GM23248 (cell line): ENCODE measurements at places on chromosomes 12 and 14. TPM values are rescaled to one million over a fixed set of nuclear protein-coding genes. Genes with fewer than 3 reads are reported as not detected.
A peak's percentile ranks its signal among the peaks of the same experiment; 100 is the strongest.

Gene C12orf60
- 1.2 and 2.3 TPM in 2 replicates for total RNA-seq

Gene ASCL1
- total RNA-seq: not detected in 2 replicates

Gene PLEKHG7
- total RNA-seq: not detected in 2 replicates

Gene CGRRF1
- total RNA-seq: 15.0 and 15.4 TPM in 2 replicates

Gene ANO2
- not detected in 2 replicates for total RNA-seq

Gene HOXC12
- total RNA-seq: not detected in 2 replicates

Gene TMEM229B
- total RNA-seq: 0.65 and 1.1 TPM in 2 replicates

Gene RPS29
- 2,075 and 5,928 TPM in 2 replicates for total RNA-seq

DNA sequence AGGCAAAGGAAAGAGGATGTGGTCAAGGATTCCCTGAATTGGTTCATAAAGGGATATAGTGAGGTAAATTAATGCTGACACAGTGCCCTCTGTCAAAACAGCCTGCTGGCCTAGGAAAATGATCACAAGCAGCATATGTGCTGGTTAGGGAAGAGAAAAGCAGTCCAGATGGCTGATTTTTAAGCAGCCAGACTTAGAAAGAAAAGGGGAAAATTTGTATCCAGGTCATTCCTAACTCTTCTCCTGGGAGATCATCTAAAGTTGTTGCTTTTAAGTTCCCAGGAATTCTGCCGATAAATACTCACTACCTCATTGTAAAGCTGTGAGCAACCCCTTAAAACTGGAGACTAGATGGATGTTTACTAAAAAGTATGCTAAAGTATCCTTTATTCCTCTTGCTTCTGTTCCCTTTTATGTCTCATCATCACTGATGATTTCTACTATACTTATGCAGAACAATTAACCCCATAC, 46.4 kb upstream of the CNOT2 start:
- no peaks in the 10 kb centered on the region for H3K27me3 ChIP-seq
- peaks cover 15% of the 10 kb centered on the region for H3K4me1 ChIP-seq
- H3K27ac ChIP-seq: peak overlapping the region; percentile 25
- DNase-seq: peak; percentile 22
- no peak overlapping the region for H3K4me3 ChIP-seq
- H3K36me3 ChIP-seq: no peaks in the 10 kb centered on the region

GRCh38 chr12:62720661-62721330, 214.2 kb downstream of the PPM1H start:
- peaks cover 45% of the 10 kb centered on the region for H3K4me1 ChIP-seq
- H3K27ac ChIP-seq: peak overlapping the region; percentile 7
- H3K36me3 ChIP-seq: no peaks in the 10 kb centered on the region
- DNase-seq: peak; percentile 67
- no peaks in the 10 kb centered on the region for H3K27me3 ChIP-seq
- no peak overlapping the region for H3K4me3 ChIP-seq

GRCh38 chr14:51285120-51285519, 45.1 kb downstream of the TMX1 start:
- H3K27me3 ChIP-seq: no peaks in the 10 kb centered on the region
- DNase-seq: no peak
- peaks cover 13% of the 10 kb centered on the region for H3K4me1 ChIP-seq
- no peak overlapping the region for H3K27ac ChIP-seq
- H3K4me3 ChIP-seq: no peak overlapping the region

DNA sequence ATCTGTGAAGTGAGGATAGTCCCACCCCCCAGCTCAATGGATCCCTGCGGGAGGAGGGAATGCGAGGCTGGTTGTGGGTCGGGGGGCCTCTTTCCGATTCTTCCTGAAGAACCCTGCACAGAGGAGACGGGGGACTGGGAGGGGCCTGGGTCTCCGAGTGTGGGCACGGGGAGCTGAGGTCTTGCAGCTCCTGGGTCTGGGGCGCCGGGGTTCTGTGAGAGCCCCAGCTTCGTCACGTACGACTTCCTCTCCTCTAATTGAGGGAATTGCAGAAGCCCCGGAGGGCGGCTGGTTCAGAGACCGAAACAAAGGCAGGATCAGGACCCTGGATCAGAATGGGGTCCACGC, 66.6 kb downstream of the DIO3 start:
- no peak overlapping the region for H3K27ac ChIP-seq
- H3K4me1 ChIP-seq: peaks cover 5% of the 10 kb centered on the region; the same call in 1 of the 2 replicates
- peaks cover 12% of the 10 kb centered on the region; the same call in 1 of the 2 replicates for H3K27me3 ChIP-seq

- DNase-seq: no peak
- no peaks in the 10 kb centered on the region for H3K36me3 ChIP-seq
- H3K27me3 ChIP-seq: peaks cover 18% of the 10 kb centered on the region
- H3K4me1 ChIP-seq: peaks cover 4% of the 10 kb centered on the region; the same call in 1 of the 2 replicates
Measured at GRCh38 chr12:123892180-123892559, 80.5 kb downstream of the CCDC92 start.

DNA sequence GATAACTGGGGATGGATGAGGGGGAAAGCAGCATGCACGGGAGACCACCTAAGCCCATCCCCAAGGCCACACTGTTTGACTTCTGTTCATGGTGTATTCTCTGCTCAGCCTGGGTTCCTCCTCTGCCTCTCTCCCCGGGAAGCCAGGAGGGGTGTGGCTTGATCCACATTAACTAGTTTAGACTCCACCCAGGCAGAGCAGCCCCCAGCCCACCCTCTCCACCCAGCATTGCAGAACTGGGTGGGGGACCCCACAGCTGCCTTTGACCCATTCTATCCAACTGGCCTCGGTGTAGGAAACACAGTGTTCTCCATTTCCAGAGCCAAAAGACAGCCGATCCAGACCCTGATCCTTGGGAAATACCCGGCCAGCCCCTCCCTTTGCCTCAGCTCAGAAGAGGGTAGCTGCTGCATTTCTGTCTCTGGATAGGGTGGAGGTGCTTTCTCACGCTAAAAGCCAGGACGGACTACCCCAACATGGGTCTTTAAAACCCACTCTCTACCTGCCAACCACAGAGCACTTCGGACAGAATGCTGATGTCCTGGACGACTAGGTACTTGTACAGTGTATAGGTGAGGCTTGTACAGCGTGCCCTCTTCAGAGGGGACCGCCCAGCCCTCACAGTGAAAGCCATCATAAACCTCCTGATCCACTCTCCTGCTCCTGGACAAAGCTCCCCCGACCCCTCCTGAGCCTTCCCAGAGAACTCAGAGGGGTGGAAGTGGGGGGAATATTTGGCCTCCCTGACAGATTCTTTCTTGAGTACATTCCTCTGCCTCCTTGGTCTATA, 9.4 kb downstream of the SPRYD3 start:
- no peak overlapping the region for H3K4me3 ChIP-seq
- peaks cover 41% of the 10 kb centered on the region for H3K4me1 ChIP-seq
- no peaks in the 10 kb centered on the region for H3K27me3 ChIP-seq
- no peaks in the 10 kb centered on the region for H3K36me3 ChIP-seq

- peaks cover 54% of the 10 kb centered on the region for H3K4me1 ChIP-seq
- no peak overlapping the region for H3K27ac ChIP-seq
- no peaks in the 10 kb centered on the region for H3K27me3 ChIP-seq
- H3K4me3 ChIP-seq: peak overlapping the region; percentile 97
- DNase-seq: peak; percentile 86
Measured at GRCh38 chr14:74608959-74609611, 3.0 kb downstream of the LTBP2 start.

DNA sequence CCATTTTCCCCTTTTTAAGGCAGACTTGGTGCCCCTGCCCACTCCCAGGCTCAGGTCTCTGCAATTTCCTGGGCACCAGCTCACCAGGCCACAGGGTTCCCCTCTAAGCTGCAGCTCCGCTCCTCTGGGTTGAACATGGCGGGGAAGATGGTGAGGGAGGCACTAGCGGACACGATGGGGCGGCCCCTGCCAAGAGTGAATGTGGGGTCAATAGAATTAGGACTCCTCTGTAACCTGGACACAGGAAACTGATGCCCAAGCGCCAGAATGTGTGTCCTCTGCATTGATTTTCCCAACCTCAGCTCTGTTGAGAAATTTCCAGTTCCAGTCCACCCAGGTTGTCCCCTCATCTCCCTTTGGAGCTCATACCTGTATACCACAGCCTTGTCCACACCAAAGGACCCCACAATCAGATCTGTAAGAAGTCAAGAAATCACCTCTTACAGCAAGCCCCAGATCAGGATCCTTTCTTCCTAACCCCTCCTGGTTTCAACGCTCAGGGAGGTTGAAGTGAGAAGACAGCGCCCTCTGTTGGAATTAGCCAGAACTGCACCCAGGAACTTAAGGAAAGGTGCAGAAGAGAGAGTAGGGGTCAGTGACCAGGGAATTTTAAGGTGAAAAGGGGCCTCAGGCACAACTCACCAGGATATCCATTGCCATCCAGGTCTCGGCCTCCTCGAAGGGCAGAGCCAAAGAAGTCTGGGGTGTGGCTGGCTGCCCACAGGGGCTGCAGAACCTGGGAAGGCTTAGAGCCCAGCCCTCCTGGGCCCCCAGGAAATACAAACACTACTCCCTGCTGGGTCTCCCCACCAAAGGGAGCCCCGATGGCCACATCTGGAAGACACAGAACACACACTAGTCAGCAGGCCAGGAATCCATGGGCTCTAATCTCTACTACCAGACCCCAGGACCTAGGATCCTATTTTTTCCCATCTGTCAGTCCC, 14.7 kb downstream of the ITGA5 start:
- H3K27ac ChIP-seq: peak overlapping the region; percentile 24
- peaks cover 14% of the 10 kb centered on the region for H3K4me1 ChIP-seq
- H3K4me3 ChIP-seq: no peak overlapping the region

GRCh38 chr12:102407776-102408486, 72.4 kb downstream of the IGF1 start:
- H3K4me1 ChIP-seq: no peaks in the 10 kb centered on the region
- H3K27ac ChIP-seq: no peak overlapping the region

- DNase-seq: no peak
- H3K27ac ChIP-seq: no peak overlapping the region
- no peaks in the 10 kb centered on the region for H3K36me3 ChIP-seq
Measured at GRCh38 chr14:58048219-58048618, 103.8 kb downstream of the ARMH4 start.

GRCh38 chr14:105883066-105884005, 357.0 kb downstream of the TMEM121 start:
- no peaks in the 10 kb centered on the region for H3K27me3 ChIP-seq
- H3K27ac ChIP-seq: no peak overlapping the region
- DNase-seq: no peak
- H3K4me1 ChIP-seq: no peaks in the 10 kb centered on the region

DNA sequence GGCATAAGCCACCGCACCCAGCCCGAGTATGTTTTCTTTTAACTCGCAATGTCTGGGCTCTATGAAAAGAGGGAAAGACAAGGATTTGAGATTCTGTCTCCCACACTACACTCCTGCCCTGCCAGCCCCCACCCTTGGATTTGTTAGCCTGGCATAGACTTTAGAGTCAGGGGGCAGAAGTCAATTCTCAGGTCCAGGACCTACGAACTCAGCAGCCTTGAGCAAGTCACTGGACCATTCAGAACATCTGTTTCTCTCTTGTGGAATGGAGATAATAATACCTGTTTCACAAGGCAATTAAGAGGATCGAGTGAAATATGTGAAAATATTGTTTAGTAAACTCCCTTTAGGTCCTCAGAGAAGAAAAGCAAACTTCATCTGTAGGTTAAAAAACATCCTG, 66.1 kb upstream of the FUT8 start:
- H3K4me3 ChIP-seq: no peak overlapping the region
- H3K27me3 ChIP-seq: no peaks in the 10 kb centered on the region
- H3K27ac ChIP-seq: no peak overlapping the region
- H3K36me3 ChIP-seq: no peaks in the 10 kb centered on the region
- DNase-seq: no peak

GRCh38 chr12:82527165-82527780, 159.4 kb upstream of the TMTC2 start:
- H3K27ac ChIP-seq: no peak overlapping the region
- H3K4me1 ChIP-seq: no peaks in the 10 kb centered on the region
- no peak overlapping the region for H3K4me3 ChIP-seq
- H3K36me3 ChIP-seq: no peaks in the 10 kb centered on the region
- H3K27me3 ChIP-seq: no peaks in the 10 kb centered on the region

GRCh38 chr14:61797309-61797708, 35.1 kb downstream of the SNAPC1 start:
- DNase-seq: no peak
- H3K4me1 ChIP-seq: no peaks in the 10 kb centered on the region
- H3K36me3 ChIP-seq: peaks cover 33% of the 10 kb centered on the region
- H3K27ac ChIP-seq: no peak overlapping the region
- H3K4me3 ChIP-seq: no peak overlapping the region

DNA sequence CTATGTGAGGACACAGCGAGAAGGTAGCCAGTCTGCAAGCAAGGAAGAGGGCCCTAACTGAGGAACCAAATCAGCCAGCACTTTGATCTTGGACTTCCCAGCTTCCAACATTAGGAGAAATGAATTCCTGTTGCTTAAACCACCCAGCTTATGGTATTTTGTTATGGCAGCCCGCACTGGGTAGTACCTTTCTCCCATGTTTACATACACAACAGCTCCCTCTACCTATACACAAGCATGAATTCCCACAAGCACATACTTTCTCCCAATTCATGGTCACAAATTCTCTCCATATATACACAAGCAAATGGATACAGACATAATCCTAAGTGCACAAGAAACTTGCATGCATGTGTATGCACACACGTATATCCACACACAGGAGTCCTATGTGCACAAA, 7.4 kb downstream of the ITGB7 start:
- H3K4me1 ChIP-seq: no peaks in the 10 kb centered on the region; the same call in 1 of the 2 replicates
- no peak overlapping the region for H3K27ac ChIP-seq
- no peak for DNase-seq
- no peaks in the 10 kb centered on the region for H3K36me3 ChIP-seq
- no peak overlapping the region for H3K4me3 ChIP-seq
- H3K27me3 ChIP-seq: no peaks in the 10 kb centered on the region

DNA sequence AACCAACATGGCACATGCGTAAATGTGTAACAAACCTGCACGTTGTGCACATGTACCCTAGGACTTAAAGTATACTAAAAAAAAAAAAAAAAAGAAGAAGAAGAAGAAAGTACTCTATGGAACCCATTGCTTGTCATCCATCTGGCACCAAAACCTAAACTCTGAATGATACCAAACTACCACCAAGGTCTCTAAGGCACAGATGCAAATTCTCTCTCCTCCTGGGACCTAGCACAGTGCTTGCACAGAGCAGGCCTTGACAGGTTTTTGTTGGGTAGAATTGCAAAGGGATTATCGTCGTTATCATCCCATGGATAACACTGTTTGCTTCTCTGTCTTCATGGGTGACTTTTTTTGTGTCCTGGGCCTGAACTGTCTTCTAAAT, 13.2 kb upstream of the LGALS3 start:
- DNase-seq: no peak
- no peaks in the 10 kb centered on the region for H3K36me3 ChIP-seq
- H3K4me3 ChIP-seq: no peak overlapping the region
